ENCODE measurements at places on chromosomes 5 and 9. TPM values are rescaled to one million over a fixed set of nuclear protein-coding genes. Genes with fewer than 3 reads are reported as not detected.

- no peak for DNase-seq
Measured at GRCh38 chr9:18492612-18493011, 18.7 kb downstream of the ADAMTSL1 start.

GRCh38 chr9:124593200-124593599 lies 86.0 kb upstream of the NR5A1 start:
- no peak for DNase-seq

- DNase-seq = no peak
Measured at GRCh38 chr5:50929174-50929573, 262.7 kb downstream of the PARP8 start.

DNA sequence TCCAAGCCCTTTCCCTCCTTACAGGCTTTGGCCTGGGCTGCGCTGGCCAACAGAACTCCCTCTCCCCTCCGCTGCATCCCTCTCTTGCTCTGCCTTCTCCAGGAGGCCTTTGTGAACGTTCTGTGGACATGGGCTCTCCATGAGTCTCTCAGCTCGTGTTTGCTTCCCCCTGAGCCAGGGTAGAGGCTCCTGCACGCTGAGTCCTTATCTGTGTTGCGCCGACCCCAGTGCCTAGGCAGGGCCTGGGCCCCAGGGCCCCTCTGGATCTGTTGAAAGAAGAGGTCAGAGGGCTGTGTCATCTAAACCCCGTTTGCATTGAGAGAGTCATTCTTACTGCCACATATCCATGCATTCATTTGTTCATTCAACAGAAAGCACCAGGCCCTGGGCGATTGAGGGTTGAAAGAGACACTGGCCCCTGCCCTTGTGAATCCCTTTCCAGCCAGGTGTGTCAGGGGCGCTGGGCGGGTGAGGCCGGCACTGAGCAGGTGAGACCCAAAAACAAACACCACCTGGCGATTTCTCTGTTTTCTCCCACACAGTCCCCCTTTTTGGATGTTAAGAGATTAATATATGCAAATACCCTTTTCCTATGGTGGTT lies 111.2 kb upstream of the IER5L start:
- no peak for DNase-seq

GRCh38 chr5:131221888-131222287 lies 42.0 kb upstream of the CDC42SE2 start:
- no peak for DNase-seq

- DNase-seq = no peak
Measured at GRCh38 chr5:17748201-17748600, 113.9 kb downstream of the TAF11L14 start.

GRCh38 chr9:110213413-110214044 lies 5.6 kb upstream of the C9orf152 start:
- no peak for DNase-seq

- DNase-seq = no peak
Measured at GRCh38 chr9:113808391-113809358, 67.4 kb upstream of the ZNF618 start.

DNA sequence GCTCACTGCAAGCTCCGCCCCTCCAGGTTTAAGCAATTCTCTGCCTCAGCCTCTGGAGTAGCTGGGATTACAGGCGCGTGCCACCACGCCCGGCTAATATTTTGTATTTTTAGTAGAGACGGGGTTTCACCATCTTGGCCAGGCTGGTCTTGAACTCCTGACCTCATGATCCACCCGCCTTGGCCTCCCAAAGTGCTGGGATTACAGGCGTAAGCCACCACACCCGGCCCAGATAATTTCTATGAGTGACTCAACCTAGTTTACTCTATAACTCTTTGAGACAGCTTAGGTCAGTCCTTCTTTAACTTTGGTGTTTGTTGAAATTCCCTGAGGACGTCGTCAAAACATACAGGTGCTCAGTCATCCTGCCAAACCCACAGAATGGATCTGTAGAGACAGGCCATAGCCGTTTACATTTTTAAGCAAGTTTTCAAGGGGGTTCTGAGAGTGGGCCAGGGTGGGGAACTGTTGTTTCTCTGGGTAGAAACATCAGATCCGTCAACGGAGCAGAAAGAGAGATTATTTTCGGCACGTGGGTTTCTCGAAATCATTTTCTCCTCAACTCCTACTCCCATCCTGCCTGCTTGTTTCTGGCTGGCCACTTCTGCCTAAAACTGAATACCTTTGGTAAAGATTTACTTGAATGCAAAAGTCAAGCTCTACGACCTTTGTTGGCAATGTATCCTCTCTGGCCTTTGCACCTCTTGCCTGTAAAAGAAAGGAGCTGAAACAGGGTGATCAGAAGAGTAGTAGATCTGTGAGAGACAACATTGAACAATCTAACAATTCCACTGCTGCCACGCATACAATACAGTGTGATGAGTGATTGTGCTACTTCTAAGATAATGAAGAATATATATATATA lies 6.0 kb upstream of the BOD1 start:
- no peak for DNase-seq

- DNase-seq = no peak
Measured at GRCh38 chr5:98639274-98639673, 134.2 kb upstream of the RGMB start.

DNA sequence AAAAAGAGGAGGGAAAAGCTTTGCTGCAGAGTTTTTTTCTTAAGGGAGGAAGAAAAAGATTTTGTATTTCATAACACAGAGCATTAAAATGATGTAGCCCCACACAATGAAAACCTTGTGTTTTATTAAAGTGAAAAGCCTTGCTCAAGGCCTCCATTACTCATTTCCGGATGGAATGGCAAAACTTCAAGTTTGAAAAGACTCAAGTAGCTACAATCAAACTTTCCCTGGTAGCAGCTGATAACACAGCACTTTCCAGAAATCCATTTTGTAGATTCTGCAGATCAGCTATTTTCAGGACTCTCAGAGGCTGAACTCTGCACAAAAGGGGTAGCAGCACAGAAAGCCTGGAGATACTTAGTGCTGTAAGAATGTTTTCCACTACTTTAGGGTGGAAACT lies 374.8 kb downstream of the NFIB start:
- DNase-seq = no peak

DNA sequence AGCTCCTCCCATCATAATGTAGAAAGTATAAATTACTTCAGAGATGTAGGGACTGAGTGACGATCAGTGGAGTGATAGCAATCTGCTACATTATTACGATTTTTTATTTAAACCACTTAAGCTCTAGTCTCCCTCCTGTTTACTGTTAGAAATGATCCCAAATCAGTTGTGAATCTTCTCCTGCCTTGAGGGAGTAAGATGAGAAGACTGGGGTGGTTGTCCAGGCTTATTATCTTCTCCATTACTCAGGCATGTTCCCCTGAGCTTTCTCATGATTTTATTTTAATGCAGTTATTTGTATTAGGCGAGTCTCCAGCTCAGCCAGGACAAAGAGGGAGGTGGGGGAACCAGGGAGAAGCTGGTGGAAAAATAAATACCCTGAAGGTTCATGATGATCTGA lies 48.2 kb upstream of the CTNNA1 start:
- no peak for DNase-seq

DNA sequence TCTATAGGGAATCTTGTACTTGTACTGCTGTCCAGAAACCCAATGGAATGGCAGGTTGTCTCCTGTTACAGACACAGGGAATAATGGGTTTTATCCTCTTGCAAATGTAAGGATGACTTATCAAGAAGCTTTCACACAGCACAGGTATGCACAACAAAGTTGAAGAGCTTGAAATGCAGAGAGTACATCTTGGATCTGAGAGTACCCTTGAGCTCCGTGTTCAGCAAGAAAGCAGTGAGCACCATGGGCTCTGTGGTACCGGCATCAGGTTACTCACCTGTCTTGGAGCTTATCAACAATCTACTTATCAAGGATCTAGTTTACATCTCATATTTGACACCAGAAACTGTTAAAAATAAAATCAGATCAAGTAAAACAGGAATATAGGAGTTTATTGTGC lies 22.0 kb upstream of the EMB start:
- DNase-seq = no peak

- no peak for DNase-seq
Measured at GRCh38 chr5:172773481-172774469, 2.8 kb upstream of the DUSP1 start.

- DNase-seq = no peak
Measured at GRCh38 chr9:18294229-18294628, 179.7 kb upstream of the ADAMTSL1 start.

DNA sequence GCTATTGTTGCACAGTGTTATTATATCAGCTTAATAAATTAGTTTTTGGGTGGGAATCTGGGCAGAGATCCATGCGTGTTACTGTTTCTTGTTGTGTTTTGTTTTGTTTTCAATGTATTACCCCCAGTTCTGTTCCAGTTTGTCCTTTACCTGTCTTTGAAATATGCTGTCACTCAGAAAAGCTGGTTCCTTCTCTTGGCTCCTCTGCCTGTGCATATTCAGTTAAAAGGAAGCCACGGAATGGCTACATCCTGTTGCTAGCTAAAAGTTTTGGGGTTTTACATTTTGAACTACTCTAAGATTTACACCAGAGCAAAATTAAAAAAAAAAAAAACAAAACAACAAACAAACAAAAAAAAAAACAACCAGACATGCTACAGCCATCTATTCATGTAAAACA lies 374.9 kb upstream of the RORB start:
- DNase-seq = no peak

- DNase-seq = no peak
Measured at GRCh38 chr5:54645882-54646355, 128.4 kb downstream of the SNX18 start.

DNA sequence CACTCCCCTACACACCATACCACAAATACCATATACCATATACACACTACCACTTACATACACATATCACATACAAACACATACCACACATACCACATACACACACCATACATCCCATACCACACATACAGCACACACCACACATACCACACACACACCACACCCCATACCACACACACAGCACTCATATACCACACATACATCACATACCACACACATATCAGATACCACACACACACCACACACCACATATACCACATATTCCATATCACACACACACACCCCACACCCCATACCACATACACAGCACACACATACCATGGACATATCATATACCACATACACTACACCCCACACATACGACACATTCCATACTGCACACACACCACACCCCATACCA lies 276.6 kb downstream of the GADD45G start:
- no peak for DNase-seq

- no peak for DNase-seq
Measured at GRCh38 chr5:35823347-35824098, 33.2 kb upstream of the IL7R start.

GRCh38 chr9:125446561-125447094 lies 185.0 kb downstream of the GAPVD1 start:
- DNase-seq = no peak

DNA sequence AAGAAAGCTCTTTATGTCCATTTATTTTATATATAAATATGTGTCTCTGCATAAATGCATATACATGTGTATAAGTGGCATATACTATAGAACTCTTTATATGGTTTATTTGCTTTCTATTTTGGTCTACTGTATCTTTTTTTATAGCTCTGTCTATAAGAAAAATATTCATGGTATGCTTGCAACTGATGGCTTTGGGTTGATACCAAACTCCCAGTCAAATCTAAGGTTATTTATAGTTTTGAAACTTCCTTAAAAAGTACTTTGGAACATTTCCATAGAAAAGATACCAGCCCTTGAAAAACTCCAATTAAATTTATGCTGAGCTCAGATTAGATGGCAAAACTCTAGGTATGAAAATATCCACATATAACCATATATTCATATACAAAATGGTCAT lies 120.0 kb upstream of the KLF9 start:
- no peak for DNase-seq

DNA sequence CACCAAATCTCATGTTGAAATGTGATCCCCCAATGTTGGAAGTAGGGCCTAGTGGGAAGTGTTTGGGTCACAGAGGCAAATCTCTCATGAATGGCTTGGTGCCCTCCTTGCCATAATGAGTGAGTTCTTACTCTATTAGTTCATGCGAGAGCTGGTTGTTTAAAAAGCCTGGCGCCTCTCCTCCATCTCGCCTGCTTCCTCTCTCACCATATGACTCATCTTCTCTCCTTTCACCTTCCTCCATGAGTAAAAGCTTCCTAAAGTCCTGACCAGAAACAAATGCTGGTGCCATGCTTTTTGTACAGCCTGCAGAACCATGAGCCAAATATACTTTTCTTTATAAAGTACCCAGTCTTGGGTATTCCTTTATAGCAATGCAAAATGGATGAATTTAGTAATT lies 20.9 kb upstream of the ARHGAP26 start:
- DNase-seq = no peak

- DNase-seq = peak; percentile 31
Measured at GRCh38 chr5:96614110-96614691, 48.0 kb upstream of the CAST start.

- no peak for DNase-seq
Measured at GRCh38 chr9:30235564-30235963, 2148.9 kb upstream of the ACO1 start.

GRCh38 chr5:154109416-154110106 lies 70.8 kb downstream of the MFAP3 start:
- no peak for DNase-seq

- no peak for DNase-seq
Measured at GRCh38 chr5:31935496-31936369, 238.4 kb downstream of the GOLPH3 start.

DNA sequence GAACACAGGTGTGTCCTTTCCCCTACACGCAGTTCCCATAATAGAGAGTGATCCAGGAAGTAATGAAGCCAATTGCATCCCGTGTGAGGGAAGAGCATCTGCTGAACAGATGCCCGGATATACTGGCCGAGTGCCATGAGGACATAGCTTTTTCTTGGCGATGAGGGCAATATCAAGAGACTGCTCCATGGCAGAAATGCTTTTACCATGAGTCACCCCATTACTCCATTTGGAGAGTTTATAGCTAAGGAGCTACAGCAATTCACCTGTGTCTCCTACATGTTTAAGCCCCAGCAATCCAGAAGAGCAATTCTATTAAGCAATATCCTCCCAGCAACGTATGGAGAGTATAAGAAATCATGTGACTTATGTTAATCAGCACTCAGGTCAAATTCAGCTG lies 222.0 kb upstream of the KLF4 start:
- no peak for DNase-seq

Gene ABLIM3
- total RNA-seq = not detected

Gene DDX4
- not detected for total RNA-seq

Gene MYOZ3
- not detected for total RNA-seq

Gene PCDHB7
- not detected for total RNA-seq

Gene PHF24
- not detected for total RNA-seq

Gene PCDHA13
- total RNA-seq = not detected

Gene SAPCD2
- total RNA-seq = 11.5 TPM

Gene PCDHB8
- not detected for total RNA-seq

Gene C9orf50
- total RNA-seq = not detected

Gene INSL4
- not detected for total RNA-seq

Gene OR13D1
- total RNA-seq = not detected

Gene PAEP
- total RNA-seq = not detected

Gene STKLD1
- 0.91 TPM for total RNA-seq

Gene ANKRD31
- total RNA-seq = 0.64 TPM

Gene RCL1
- 36.5 TPM for total RNA-seq

Gene DPYSL3
- total RNA-seq = 0.35 TPM

Gene CCL28
- total RNA-seq = 8.6 TPM

Gene IDNK
- 5.9 TPM for total RNA-seq

Gene GMCL2
- not detected for total RNA-seq

Gene SH3PXD2B
- 0.15 TPM for total RNA-seq

Gene OR1J2
- total RNA-seq = not detected

Gene NMUR2
- total RNA-seq = not detected

Gene DMRTA1
- total RNA-seq = not detected

Gene LCN2
- not detected for total RNA-seq

Gene PCDHA4
- not detected for total RNA-seq

Measured in CD8-positive, alpha-beta memory T cell (primary cell).